ENCODE measurements at places on chromosomes 1 and 21.

DNA sequence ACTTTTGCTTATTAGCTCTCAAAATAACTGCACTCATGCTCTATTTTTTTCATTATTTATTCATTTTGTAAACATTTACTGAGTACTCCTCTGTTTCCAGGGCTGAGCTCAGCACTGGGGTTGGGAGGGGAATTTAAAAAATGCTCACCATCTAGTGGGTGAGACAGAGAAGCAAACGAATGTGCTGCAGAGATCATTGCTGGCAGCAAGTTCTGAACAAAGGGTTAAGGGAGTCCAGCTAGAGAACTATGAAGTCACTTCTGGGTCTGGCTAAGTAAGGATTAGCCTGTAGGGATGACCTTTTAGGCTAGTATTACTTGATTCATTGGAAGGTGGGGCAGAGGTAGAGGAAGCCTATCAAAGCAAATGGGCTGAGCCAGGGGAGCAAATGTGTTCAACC is 99.1 kb upstream of the ZNF644 start:
- no peak for DNase-seq

GRCh38 chr1:31866450-31867032 is 50.7 kb upstream of the SPOCD1 start:
- no peak for DNase-seq

DNA sequence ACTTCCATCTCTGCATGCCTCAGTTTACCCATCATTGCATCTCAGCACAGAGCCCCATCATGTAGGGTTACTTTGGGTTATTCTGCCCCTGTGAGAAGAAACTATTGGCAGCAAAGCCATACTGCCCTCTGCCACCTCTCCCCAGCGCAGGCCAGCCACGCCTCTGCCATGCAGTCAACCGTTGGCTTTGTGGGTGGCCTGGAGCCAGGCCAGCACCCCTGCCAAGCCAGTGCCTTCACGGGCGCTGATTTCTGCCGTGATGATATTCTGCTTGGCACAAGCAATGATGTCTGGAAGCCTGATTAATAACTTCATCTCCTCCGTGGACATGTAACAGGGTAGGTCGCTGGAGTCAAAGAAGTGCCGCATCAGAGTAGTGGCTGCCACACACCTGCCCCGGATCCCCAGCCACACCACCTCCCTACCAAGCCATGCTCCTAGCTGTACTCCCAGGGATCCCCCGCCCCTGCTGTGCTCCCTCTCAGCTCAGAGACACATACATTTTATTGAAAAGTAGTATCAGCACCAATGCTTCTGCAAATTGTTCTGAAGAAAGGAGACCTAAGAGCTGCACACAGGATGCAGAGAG is 15.0 kb upstream of the CEP85 start:
- DNase-seq, result no peak

DNA sequence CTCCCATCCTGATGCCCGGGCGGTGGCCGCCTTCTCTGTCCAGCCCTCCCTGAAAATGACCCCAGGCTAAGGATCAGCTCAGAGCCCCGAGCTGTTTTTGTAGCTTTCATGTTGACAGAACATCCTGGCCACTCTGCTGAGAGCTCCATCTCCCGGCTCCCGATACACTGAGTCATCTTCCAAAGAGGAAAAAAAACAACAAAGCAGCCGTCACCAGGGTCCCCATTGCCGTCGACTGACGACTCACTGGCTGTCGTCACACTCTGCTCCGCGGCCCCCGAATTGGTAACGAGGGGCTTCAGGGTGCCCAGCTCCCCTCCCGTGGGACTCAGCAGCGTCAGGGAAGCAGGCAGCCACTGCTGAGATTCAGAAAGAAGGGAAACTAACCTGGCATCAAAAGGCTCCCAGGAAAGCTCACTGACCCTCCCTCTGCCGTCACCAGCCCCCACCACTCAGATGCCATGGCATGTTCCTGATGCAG is 67.2 kb downstream of the CD46 start:
- no peak for DNase-seq

DNA sequence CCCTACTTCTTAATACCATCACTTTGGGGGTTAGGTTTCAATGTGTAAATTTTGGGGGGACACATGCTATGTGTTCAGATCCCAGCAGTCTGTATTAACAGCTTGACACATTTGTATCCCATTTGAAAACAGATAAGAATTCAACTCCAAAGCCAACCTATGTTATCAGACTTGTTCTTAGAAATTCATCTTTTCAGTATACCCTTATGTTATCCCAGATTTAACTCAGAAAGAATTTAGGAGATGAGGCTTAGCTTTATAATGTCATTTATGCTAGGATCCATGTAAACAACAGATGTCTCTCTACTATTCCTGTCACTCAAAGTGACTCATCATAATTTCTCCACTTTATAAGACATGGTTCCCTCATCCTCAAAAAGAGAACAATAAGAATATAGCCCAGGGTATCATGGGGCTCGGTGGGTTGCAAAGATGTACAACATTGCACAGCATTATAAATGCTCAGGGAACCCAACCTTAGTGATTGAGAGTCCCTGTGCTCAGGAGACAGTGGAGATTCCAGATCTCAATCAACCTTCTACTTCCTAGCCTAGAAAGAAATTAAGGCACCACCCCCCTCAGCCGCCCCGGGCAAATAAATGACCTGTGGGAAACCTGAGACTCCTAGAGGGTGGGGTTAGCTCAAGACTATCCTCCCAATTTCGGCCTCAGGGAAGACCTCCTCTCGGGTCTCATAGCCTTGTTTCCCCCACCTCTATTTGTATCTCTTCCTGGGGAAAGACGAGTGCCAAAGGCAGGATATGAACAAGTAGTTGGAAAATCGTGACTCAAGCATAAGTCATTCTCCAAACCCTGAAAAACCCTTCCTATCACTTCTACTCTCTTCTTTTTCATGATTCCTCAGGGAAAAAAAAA is 265.1 kb upstream of the CAMK1G start:
- DNase-seq, result no peak

- no peak for DNase-seq
Observed at GRCh38 chr1:183993132-183993531, 44.4 kb downstream of the COLGALT2 start.

- DNase-seq, result no peak
Observed at GRCh38 chr21:23131177-23131576, 2133.0 kb downstream of the NCAM2 start.

- no peak for DNase-seq
Observed at GRCh38 chr1:110850145-110850544, 22.8 kb upstream of the CD53 start.

DNA sequence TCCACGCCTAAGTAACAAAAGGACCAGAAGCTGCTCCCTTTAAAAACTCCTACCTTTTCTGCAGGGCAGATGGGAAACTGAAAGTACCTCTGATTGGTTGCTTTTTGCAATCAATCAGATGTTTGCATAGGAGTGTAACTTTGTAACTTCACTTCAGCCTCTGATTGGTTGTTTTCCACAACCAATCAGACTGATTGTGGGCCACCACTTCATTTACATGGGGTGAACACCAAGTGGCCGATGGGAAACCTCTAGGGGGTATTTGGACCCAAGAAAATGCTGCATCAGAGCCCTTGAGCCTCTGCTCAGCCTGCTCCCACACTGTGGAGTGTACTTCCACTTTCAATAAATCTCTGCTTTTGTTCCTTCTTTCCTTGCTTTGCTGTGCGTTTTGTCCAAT is 32.8 kb upstream of the CD1D start:
- DNase-seq, result no peak

GRCh38 chr21:41726058-41726558 is 40.7 kb downstream of the RIPK4 start:
- DNase-seq, result no peak

- no peak for DNase-seq
Observed at GRCh38 chr1:110627764-110628163, 21.6 kb upstream of the KCNA2 start.

DNA sequence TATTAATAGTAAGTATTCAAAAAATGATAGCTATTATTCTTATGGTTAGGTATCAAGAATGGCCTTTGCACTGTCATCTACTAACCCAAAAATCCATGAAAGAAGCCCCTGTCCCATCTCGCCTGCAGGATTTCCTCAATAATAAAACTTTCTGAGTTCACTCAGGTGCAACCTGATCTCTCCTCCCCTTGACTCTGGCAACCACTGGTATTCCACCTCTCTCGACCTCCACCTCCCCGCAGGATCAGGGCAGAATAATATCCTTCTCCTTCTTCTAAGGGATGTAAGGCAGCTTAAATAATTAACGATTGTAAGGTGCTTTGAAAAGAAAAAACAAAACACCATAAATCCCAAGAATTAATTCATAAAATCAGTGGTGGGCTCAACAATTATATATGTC is 359.3 kb downstream of the PLPP3 start:
- DNase-seq, result no peak

All from right hindlimb (tissue), 1 donor.